ENCODE measurements at places on chromosomes 11 and 22.

DNA sequence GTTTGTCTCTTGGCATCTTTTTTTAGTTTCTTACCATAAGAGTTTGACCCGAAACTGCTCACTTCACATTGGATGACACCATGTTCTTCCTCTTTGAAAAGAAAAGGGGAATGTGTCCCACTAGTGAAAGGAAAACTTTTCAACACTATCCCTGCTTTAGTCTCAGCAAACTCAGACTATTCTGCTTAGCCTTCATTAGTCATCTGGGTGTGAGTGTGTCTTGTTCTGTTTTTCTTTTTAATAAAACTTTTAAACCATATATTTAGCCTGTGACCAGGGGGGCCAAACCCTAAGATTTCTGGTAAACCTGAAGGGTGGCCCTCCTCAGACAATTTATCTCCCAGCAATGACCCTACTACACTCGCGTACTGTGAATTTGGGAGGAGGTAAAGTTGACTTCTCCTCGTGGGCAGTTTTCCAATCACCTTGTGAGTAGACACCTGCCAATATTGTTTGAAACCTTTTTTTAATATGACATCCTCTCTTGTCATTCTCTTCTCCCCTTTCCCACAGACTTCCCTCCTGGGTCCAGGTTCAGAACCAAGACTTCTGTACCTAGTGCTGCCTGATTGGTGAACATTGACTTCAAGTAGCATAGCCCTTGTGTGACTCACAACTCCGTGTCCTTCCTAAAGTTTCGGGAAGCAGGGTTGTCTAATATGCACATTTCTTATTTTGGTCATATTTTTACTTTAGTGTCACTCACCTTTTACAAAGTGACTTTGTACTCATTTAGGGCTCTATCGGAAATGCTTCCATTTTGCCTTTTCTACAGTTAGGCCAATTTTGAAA, 39.9 kb downstream of the DBX1 start:
- DNase-seq = no peak

- DNase-seq = no peak
Observed at GRCh38 chr11:19587979-19588378, 124.7 kb upstream of the NAV2 start.

- DNase-seq = no peak
Observed at GRCh38 chr11:94199136-94200130, 70.8 kb downstream of the PANX1 start.

DNA sequence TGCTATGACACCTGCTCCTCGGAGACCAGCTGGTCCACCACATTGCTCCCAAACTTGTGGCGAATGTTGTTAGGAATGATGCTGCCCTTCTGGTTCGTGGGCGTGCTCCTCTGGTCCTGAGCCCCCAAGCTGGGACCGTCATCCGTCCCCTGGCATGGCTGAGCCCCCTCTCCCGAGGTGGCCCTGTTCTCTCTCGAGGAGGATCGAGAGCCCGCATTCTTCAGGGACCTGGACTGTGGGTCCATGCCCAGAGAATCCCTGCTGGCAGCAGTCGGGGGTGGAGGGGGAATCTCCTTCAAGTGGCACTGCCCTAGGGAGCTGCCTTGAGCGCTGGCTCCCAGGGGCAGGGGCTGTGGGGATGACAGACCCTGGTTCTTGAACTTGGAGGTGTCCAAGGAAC, 17.4 kb downstream of the TST start:
- no peak for DNase-seq

GRCh38 chr22:39144101-39144767, 8.2 kb downstream of the CBX7 start:
- DNase-seq = no peak

GRCh38 chr11:119782739-119783072, 53.7 kb upstream of the NECTIN1 start:
- no peak for DNase-seq

GRCh38 chr22:49224243-49224642, 603.4 kb downstream of the BRD1 start:
- DNase-seq = no peak

GRCh38 chr22:28900379-28900925, 17.1 kb downstream of the ZNRF3 start:
- no peak for DNase-seq

- DNase-seq = no peak
Observed at GRCh38 chr11:23455321-23455891, 595.1 kb upstream of the CCDC179 start.

GRCh38 chr11:75439026-75439425, 6.0 kb upstream of the KLHL35 start:
- no peak for DNase-seq

DNA sequence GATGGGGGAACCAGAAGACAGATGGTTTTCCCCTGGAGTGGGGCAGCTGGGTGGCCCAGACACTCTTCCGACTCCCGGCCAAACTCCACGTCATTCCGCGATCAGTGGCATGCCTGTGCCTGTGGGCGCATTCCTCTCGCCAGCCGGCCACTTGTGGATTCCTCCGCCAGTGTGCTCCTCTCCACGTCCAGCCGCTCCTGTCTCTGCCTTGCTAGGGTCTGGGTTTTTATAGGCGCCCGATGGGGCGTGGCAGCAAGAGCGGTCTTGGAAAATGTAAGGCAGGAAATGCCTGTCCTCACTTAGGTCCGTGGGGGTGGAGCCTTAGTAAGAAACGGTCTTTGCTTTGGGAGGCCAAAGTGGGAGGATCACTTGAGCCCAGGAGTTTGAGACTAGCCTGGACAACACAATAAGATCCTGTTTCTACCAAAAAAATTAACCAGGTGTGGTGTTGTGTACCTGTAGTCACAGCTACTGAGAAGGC, 81.6 kb upstream of the SEPTIN5 start:
- DNase-seq = no peak

DNA sequence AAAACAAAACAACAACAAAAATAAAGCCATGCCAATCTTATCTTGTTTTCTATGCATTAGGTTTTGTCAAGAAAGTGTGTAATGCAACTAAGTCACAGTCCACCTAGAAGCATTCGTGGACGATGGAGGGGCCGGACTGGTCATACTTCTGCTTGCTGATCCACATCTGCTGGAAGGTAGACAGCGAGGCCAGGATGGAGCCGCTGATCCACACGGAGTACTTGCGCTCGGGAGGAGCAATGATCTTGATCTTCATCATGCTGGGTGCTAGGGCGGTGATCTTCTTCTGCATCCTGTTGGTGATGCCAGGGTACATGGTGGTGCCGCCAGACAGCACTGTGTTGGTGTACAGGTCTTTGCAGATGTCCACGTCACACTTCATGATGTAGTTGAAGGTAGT, 18.3 kb upstream of the EP300 start:
- no peak for DNase-seq

- DNase-seq = no peak
Observed at GRCh38 chr11:120918257-120918656, 105.6 kb upstream of the TBCEL start.

DNA sequence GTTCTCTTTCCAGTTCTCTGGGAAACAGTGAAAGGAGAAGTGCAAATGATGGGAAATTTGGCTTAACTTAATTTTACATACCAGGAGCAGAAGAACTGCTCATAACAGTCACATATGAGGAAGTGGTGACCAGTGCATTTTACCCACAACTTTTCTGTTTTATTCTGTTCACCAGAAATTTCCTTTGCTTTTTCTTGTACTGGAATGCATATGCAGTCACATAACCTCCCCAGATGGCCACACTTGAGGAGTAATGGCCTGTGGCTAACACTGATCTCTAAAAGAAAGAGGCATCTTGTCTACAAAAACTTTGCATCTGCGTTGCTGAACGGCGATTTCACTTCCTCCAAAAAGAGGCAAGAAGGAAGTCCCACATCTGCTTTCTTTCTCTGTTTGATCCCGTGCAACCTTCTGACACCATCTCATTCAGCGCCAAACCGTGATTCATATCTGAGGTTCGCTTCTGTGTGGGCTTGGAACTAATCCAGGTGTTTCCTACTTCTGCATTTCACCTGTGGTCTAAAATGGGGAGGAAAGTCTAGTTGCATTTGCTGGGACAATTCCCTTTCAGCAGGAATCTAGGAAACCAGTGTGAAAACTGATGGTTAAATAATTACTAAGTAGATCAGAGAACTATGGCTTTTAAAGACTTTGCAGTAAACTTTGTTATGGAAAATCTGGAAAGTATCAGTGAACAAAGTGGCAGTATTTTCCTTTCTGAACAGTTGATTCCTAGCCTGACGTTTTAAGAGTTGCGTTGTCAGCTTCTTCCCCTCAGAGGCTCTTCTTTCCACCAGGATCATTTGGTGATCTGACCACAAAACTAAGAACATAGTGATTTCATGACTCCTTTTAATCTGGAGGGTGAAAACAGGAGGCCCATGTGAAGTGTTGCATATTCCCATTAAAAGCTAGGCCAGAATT, 4.2 kb upstream of the MPEG1 start:
- no peak for DNase-seq

DNA sequence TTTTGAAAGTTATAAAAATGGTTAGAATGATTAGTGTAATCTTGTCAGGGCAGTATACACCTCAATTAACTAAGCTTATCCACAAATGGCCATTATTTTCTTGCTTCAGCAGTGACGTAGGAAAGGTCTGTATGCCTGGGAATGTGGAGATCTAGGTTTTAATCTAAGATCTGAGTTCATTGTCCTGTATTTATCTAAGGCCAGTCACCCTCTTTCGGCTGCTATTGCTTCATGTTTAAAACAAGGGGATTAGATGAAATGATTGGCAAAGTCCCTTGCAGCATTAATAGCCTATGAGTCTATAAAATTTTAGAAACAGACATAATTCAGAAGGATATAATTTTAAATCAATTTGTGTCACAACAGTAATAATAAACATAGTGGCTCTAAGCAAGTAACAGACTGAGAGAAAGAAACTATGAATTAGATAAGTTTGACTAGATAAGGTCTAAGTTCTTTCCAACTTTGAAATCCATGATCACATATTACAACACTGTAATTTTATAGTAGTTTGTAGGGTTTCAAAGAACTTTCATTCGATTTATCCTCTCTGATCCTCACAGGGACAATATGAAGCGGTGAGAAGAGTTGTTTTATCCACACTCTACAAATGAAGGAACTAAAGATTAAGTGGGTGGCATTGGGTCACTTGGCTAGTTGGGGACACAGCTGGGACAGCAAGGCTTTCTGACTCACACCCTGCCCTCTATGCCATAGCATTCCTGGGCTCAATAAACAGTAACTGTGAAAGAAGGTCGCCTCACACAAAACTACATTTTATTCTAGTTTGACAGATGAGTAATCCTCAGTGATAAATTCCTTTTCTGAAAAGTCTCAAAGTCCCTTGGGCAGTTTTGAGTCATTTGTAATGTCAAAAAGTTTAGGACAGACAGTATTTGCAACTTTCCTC, 60.6 kb upstream of the RDX start:
- DNase-seq = no peak

DNA sequence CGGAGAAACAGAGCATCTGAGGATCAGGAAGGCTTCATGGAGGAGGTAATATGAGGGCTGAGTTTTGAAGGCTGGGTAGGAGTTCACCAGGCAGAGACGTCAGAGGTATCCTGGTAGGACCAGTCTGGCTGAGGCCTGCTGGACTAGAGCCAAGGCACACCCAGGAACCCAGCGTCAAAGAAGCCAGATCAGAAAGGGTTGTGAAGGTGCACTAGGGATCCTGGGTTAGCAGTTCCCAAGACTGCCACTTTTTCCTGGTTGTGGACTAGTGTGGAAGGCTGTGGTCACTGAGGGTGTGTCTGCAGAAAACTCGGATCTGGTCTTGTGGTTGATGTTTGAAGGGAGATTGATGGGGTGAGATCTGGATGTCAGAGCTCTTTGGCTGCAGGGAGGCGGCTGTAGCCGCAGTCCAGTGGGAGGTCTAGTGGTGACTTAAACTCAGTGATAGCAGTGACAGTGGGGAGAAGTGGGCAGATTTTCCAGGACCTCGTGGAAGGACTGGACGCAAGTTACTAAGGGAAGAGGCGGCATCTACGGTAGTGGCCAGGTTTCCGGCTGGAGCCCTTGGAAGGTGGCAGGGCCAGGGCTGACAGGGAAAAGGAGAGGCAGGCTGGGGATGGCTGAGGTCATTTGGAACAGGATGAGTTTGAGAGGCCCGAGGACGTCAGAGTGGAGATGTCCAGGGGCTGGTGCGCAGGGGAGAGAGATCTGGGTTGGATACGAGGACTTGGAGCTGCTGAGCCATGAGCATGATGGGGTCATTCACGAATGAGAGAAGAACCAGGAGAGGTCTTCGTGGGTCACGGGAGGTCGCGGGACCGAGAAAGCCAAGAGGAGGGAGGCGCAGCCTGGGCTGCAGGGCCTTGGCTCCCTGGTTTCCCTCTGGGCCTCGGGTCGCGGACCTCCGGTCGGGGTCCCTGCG, 10.9 kb downstream of the RELA start:
- no peak for DNase-seq

GRCh38 chr11:70060611-70061293, 17.4 kb upstream of the ANO1 start:
- DNase-seq = no peak

DNA sequence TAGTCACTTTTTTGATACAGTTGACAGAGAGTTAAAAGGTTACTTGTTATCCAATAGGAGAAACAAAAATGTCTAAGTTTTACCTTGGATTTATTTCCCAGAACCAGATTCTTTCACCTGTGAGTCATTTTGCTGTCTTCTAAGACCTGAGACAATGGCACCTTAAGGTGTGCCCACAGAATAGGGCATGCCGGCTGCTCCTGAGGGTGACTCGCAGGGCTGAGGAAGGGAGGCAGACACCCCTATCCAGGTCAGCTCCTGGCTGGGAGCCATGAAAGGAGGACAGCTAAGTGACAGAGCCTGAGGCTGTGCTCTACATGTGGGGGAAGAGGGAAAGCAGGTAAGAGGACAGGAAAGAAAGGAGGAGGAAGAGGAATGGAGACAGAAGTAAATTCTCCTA, 67.8 kb downstream of the RASSF10 start:
- no peak for DNase-seq

DNA sequence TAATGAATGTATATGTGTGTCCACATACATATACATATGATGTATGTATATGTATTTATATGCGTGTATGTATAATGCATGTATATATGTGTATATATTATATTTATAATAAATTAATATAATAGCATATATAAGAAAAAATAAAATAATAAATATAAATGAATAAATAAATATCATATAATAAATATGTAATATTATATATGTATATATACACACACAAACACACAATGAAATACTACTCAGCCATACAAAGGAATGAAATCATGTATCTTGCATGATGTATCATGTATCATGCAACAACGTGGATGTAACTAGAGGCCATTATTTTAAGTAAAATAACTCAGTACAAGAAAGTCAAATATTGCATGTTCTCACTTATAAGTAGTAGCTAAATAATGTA, 788.7 kb upstream of the CHORDC1 start:
- no peak for DNase-seq

GRCh38 chr11:120066738-120067437, 71.0 kb downstream of the TRIM29 start:
- no peak for DNase-seq

DNA sequence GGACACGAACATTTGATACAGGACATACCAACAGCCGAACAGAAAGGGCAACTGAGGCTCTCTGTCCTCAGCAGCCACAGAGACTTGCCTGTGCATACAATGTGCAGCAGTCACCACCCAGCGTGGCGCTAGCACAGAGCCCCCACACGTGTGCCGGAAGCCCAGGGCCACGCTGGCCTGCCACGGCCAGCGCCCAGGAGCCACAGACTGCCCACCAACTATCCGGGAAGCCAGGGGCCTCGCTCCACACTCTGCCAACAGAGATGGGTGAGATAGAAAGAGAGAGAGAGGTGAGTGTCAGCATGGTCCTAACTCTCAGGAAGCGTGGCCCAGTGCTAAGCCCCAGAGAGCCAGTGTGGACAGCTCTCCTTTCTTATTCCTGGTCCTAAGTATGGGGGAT, 11.7 kb downstream of the TMPRSS5 start:
- DNase-seq = no peak

Data from esophagus squamous epithelium (tissue), 5 donors.